ENCODE measurements at places on chromosomes 13 and 19. TPM values are rescaled to one million over a fixed set of nuclear protein-coding genes. Genes with fewer than 3 reads are reported as not detected.

C13orf42 gene
- total RNA-seq = not detected

MBD3L2 gene
- total RNA-seq = not detected

C19orf67 gene
- not detected for total RNA-seq

PSG11 gene
- total RNA-seq = not detected

SLC10A2 gene
- not detected for total RNA-seq

TUBA3C gene
- total RNA-seq = not detected

GRCh38 chr13:33869005-33869404 is 51.1 kb downstream of the RFC3 start:
- peak; percentile 31 for DNase-seq

DNA sequence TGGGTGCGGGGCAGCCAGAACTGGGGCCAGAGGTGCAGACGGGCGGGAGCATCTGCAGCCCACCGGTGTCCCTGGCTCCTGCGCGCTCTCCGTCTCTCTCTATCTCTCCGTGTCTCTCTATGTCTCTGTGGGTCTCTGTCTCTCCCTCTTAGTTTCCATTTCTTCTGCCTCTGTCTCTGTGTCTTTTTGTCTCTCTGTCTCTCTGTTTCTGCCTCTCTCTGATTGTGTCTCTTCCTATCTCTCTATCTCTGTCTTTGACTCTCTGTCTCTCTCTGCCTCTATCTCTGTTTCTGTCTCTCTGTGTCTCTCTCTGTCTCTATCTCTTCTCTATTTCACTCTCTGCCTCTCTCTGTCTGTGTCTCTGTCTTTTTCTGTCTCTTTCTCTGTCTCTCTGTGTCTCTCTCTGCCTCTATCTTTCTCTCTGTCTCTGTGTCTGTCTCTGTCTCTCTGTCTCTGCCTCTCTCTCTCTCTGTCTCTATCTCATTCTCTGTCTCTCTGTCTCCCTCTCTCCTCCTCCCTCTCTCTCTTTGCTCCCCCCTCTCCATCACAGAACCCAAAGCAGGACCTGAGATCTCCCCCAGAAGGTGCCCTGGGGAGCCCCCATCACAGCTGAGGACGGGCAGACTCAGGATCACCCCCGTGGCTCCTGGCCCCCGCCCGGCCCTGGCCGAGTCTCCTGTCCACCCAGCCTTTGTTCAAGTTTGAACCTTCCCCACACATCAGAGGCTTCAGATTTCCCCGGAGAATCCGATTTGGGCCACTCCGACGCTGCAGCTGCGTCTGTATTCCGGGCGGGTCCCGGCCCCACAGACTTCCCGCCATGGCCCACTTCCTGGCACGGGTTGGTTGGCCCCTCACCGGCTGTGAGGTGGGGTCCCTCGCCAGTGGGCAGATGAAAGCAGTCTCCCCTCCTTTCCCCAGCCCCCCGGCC is 48.6 kb upstream of the TCF3 start:
- DNase-seq = no peak

DNA sequence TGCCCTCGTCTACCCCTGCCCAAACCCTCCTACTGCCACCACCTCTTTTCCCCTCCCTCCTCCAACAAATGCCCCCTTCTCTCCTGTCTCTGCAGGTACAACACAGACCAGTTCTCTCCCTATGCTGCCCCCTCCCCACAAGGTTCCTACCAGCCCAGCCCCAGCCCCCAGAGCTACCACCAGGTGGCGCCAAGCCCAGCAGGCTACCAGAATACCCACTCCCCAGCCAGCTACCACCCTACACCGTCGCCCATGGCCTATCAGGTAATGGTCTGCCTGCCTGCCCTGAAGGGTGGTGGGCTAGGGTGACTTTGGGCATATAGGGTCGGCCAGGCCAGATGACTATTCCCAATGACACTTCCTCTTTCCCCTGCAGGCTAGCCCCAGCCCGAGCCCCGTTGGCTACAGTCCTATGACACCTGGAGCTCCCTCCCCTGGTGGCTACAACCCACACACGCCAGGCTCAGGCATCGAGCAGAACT is 6.5 kb upstream of the TIMM50 start:
- peak; percentile 26 for DNase-seq

DNA sequence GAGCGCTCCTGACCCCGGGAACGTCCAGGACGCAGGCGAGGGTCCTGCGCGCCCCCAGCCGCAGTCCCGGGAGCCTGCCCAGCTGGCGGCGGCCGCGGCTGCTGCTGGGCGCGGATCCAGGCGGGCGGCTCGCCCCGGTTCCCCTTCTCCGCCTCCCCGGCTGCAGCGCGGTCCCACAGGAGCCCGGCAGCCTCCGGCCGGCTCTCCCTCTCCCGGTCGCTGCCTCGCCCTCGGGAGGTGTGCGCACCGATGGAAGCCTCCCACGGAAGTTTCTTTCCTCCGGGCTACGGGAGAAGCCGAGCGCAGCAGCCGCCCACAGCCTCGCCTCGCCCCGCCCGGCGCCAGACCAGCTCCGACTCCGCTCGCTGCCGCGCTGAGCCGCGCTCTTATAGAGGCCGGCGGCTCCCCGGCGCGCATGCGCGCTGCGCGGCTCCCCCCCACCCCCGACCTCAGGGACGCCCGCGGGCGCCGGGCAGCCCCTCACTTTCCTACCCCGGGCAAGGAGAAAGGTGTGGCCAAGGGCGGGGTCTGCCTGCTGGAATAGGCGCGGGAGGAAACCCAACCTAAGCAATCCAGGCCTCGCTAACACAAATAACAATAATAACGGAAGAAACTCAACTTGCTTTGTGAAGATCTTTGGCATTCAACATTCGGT is at the start of gene SHISA2:
Gene SHISA2 (minus strand): TSS at position 360 of the 655 bp plus-strand sequence. CDS start 1,041 bp downstream, outside the sequence.
- DNase-seq = peak; percentile 78

- no peak for DNase-seq
Measured at GRCh38 chr13:49140910-49141611, 79.1 kb upstream of the MLNR start.

GRCh38 chr13:28820099-28821051 is at the start of gene MTUS2:
MTUS2 (plus strand) TSS chr13:28820339.
- DNase-seq = peak; percentile 8

DNA sequence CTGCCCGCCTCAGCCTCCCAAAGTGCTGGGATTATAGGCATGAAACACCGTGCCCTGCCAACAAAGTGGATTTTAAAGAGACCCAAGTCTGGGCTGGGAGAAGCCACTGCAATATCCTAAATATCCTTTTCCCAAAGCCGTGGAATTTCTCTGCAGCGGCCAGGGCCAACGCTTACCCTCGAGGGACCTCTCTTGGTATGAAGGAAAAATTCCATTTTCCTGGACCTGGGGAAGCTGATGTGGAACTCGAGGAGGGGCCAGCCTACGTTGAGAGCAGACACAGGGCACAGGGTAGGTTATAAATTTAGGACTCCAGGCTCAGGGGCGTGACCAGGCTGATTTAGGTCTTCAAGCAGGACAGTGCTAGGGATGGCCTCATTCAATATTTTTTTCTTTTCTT is 17.7 kb upstream of the UPF1 start:
- no peak for DNase-seq

- no peak for DNase-seq
Measured at GRCh38 chr13:114264886-114265611, 16.4 kb upstream of the UPF3A start.

GRCh38 chr19:54792814-54793213 is 10.6 kb upstream of the KIR2DL4 start:
- DNase-seq = no peak
